ENCODE measurements at places on chromosomes 5 and 9.

DNA sequence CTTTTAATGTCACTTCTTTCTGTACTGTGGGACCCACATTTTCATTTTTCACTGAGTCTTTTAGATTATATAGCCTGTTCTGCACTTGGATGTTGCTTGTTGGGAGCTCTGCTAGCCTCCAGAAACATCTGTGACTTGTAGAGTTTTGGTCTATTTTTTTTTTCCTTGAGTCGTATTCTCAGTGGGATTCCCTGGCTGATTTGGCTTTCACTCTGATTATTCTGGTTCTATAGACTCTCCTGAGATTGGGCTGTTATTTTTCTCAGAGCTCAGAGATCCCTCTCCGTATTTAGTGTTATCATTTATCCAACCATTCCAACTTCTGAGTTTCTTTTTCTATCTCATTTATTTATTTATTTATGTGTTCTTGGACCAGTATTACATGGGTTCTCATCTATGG lies 339.3 kb downstream of the FAM170A start:
- DNase-seq = no peak

DNA sequence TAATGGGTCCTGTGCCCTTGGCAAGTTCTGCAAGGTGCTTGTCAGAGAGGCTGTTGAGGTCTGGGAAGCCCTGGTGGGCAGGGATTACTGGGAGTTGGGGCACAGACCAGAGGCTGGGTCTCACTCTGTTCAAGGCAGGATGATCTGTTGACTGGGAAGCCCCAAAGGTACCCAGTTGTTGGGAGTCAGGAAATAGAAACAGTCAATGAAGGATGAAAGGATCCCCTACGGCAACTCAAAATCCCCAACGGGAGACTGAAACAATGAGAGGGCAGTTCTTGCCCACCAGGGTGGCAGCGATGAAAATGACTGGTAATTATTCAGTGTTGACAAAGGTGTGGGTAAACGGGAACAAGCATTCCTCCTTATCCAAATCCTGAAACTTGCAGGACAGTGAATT lies 31.2 kb downstream of the BNIP1 start:
- DNase-seq = no peak

DNA sequence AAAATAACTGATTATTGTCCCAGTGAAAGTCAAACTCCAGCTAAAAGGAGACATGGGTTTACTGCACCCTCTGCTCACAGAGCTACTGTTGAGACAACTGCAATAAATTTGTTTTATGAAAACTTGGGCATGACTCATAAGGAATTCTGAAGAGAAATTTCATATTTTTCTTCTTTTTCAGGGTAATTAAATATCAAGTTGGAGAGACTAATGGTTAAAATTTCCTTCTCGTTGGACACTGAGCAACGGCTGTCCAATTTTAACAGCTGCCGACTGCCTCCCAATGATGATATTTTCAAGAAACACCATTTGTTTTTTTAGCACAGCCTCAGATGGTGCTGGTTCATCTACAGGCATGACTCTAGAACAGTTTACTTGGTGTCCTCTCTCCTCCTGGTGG lies 259.2 kb upstream of the RGMB start:
- DNase-seq = no peak

DNA sequence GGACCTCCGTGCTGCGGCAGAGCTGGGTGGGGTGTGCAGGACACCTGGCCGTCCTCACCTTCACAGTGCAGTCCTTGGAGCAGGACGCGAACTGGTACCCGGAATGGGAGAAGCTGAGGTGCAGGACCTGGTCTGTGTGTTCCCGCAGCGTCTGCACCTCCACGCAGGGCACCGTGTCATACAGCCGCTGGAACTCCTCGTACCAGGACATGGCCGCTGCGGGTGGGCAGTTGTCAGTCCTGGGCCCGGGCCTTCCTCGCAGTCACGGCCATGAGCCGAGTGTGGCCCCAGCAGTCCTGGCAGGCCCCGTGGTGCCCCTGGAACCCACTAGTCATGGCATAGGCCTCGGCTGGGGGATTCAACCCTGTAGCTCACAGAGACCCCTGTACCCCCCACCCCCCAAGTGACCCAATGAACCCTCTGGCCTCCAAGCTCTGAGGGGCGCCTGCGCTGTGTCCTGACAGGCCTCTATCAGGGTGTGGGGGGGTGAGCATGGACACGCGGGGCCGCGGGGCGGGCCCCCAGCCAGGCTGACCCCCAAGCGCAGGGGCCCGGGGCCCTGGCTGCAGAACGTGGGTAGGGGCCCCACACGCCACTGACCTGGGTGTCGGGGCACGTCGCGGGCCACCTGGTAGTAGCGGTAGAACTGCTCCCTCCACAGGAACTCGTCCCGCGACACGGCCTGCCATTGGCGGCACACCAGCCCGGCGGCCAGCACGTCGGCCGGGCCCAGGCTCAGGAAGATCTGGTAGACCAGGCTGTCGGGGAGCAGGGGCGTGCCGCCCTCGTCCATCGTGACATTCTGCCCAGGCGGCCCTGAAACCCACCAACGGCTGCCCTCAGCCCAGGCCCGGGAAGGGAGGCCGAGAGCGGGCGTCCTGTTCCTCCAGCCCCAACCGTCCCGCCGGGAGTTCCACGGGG lies 987 bp downstream of the FBXW5 start:
- no peak for DNase-seq

GRCh38 chr9:21605489-21605931 lies 123.4 kb upstream of the IFNE start:
- DNase-seq = no peak

DNA sequence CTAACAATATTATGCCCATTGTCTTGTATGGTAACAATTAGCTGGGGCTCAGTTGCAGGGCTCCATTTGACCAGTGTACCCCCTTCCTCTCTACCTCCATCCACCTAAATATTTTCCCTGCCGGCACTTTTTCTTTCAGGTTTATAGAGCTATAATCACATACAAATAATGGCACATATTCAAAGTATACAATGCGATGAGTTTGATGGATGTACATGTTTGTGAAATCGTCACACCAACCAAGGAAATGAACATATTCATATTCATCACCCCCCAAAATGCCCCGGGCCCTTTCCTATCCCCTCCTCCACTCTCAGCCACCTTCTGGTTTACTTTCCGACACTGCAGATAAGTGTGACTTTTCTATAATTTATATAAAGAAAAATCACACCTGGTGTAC lies 351.5 kb downstream of the GADD45G start:
- DNase-seq = no peak

- peak; percentile 56 for DNase-seq
These were observed at the start of gene HACD4 for GRCh38 chr9:21031091-21031807. HACD4 (minus strand) TSS chr9:21031640; CDS start chr9:21031590, 50 bp downstream.

DNA sequence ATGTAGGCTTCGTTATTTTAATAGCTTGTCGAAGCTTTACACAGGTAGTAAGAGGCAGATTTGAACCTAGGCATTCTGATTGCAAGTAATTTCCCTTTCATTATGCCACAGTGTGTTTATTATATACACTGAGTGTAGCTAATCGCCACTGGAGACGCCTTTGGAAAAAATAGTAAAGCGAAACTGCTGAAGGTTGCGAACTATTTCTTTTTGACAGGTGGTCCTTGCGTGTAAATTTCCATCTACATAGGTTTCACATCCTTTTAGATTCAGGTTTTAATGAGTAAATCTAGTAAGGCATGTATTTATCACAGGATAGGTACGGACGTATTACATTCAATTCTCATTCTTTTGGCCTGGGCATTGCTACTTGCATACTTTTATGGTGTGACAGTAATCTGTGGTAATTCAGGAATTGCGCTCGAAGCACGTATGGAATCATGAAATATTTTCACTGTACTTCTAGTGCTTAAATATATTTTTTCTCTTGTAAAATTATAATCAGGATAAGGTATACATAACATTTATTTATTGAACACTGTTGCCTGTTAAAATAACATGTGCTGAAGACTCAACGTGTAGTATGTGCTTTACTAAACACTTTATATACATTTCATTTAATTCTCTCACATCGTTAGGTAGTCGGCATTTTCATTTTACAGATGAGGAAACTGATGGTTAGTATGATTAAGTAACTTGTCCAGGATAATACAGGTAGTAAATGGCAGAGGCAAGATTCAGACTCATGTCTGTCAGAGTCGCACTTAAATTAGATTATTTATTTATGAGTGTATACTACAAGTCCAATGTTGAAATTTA lies 1.8 kb downstream of the MARCHF6 start:
- no peak for DNase-seq

GRCh38 chr9:71884005-71884404 lies 27.0 kb downstream of the ABHD17B start:
- DNase-seq = no peak

DNA sequence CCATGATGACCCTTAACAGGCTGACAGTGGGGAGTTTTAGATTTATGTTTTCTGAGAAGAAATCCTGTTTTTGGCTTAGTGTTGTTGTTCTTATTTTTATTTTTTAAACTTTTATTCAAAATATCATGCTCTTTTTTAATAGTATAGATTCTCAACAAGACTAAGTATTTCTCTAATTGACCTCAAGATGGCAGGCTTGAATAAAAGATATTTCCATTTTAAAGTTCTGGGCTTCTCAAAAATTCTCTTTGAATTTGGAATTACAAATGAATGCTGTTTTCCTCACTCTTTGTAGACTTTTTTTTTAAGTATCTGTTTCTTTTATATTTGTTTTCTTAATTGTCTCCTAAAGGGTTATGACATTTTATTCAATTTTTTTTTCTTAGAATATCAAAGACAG lies 50.0 kb upstream of the SH3GL2 start:
- no peak for DNase-seq

- no peak for DNase-seq
These were observed 235.1 kb upstream of the ADAMTSL1 start for GRCh38 chr9:18238752-18239447.

- DNase-seq = no peak
These were observed 83.2 kb downstream of the PHAX start for GRCh38 chr5:126683912-126684311.

- no peak for DNase-seq
These were observed 127.6 kb upstream of the CACNA1B start for GRCh38 chr9:137750007-137750406.

- DNase-seq = no peak
These were observed 576.5 kb downstream of the TLE1 start for GRCh38 chr9:81112627-81113452.

- no peak for DNase-seq
These were observed 70.9 kb downstream of the KCNT1 start for GRCh38 chr9:135772702-135773493.

DNA sequence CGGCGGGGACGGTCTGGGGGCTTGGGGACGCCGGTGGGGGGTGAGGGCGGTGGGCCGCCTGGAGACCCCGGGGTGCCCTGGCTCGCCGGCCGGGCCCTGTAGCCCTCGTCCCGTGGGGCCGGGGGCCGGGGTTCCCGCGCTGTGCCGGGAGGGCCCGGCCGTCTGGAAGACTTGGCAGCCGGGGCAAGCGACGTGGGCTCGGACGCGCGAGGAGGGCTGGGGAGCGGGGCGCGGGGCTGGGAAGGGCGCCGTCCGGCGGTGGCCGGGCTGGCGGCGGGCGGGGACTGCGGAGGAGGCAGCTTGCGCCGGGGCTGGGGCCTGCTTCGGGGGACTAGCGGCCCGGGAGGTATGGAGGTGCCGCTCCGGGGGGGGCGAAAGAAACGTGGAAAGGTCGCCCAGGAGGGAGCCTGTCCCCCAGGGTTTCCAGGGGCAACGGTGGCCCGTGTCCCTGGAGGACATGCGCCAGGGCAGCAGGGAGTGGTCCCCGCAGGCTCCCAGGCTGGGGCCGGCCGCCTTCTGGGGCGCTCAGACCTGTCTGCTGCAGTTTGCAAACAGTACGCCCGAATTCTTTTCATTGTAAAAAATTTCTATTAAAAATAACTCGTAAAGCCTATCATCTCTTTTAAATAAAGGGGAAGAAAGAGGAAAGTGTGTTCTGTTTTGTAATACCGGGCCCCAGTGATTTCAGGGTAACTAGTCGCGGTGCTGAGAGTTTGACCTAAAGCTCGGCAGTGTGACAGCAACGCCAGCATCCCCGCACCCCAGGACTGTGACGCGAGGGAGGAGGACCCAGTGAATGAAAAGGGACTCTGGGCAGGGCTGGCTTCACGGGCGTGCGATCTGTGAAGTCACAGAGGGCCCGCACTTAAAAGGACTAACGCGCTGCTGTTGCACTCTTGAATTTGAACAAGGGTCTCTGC lies 752 bp upstream of the ANKH start:
- peak; percentile 30 for DNase-seq

DNA sequence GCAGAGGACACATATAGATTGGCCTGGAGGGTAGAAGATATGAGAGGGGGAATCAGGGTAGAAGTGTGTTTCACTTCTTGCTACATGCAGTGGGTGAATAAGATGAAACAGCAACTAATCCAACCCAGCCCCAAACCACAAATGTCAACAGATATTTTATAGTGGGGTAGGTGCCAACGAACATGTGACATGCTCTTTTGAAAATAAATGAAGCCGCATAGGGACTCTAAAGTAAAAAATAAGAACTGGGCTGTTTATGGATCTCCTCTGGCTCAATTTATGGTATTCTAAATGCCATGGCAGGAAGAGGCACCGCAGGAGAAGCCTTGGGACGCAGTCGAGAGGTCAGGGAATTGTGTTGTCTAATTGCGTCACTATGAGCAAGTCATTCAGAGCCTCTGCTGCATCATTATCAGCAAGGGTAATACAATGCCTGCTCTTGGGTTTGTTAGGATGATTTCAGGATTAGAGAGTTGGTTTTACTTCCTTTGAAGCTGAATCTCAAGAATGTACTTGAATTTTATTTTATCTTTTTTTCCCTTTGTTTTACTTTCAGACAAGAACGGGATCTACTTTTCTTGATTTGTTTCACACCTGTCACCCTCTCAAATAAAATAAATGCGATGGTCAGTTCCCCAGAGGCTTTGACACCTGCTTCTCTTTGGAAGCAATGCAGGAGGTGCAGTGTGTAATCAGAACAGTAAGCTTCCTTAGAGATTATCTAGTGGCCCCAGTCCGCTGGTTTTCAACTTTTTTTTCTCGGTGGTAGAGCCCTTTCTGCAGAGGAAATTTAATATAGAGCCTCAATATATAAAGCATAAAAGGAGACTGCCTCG lies 375.6 kb upstream of the CLINT1 start:
- DNase-seq = no peak

GRCh38 chr5:35112300-35112699 lies 64.6 kb upstream of the AGXT2 start:
- no peak for DNase-seq

- no peak for DNase-seq
These were observed 115.7 kb downstream of the MAN2A1 start for GRCh38 chr5:109805472-109805871.

DNA sequence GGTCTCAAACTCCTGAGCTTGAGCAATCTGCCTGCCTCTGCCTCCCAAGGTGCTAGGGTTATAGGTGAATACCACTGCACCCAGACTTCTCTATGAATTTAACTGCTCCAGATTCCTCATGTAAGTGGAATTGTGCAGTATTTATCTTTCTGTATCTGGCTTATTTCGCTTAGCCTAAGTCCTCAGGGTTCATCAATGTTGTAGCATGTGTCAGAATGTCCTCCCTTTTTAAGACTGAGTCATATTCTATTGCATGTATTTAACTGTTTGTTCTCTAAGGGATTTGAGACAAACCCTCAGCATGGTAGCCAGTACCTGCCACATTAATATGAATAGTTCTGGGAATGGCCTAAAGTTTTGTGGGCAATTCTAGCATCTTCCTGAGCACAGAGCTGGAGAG lies 53.9 kb upstream of the TUT7 start:
- DNase-seq = no peak

Data from activated T-helper 1 cell treated with Interleukin-2 at 50 U/mL for 16 hours (primary cell).